ENCODE measurements at places on chromosomes 7 and 10.

GRCh38 chr7:157188091-157188665 is 49.5 kb downstream of the UBE3C start:
- no peak for DNase-seq

DNA sequence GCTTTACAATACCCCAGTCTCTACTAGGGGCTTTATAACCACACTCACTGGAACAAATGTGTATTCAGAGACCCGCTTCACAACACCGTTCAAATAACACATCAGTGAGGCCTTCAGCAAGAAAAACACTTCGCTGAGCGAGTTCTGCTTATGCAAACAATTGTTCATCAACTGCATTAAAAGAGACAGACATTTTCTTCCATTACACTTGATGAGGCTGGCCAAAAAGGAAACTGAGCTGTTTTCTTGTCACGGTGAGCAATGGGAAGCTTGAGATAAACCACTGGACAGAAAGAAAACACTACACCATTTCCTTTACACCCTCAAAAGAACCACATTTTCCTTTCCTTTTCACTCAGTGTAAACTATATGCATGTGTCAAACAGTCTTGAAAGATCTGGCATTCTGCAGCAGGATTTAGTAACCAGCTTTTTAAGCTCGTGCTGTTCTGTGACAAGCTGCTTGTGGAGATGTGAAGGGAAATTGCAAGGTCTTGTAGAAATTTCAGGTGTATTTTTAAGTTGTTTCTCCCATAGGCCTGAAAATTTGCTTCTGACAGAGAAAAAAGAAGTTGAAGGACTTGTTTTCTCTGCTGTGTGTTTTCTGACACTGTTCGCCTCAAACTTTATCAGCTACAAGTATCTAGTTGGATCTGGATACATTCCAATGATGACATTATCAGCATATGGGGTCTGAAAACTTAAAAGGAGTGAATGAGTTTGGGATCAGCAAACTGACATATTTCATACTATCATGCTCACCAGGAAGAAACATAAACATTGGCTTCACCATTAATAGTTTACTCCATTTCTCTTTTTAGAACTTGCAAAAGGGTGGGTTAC is 693.1 kb downstream of the PARD3 start:
- no peak for DNase-seq

DNA sequence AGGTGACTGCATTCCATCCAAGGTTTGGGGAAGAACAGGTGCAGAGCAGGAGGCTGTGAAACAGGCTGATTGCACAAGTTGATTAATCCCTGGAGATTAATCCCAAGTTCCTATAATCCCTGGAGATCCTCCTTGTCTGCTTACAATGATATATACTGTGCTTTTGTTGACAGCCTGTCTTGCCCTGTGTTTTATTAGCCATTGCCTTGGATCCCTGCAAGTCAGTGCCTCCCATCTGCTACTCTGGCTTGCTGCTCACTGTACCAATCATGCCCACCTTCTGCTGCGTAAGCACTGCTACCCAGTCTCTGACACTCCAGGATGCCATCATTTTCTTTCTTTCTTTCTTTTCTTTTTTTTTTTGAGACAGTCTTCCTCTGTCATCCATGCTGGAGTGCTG is 65.4 kb downstream of the ANKRD61 start:
- DNase-seq, result no peak

GRCh38 chr7:47026780-47027361 is 555.0 kb downstream of the TNS3 start:
- no peak for DNase-seq

- no peak for DNase-seq
Observed at GRCh38 chr10:88097536-88097935, 234.1 kb downstream of the PTEN start.

- DNase-seq, result no peak
Observed at GRCh38 chr7:31204071-31204470, 136.5 kb downstream of the NEUROD6 start.

DNA sequence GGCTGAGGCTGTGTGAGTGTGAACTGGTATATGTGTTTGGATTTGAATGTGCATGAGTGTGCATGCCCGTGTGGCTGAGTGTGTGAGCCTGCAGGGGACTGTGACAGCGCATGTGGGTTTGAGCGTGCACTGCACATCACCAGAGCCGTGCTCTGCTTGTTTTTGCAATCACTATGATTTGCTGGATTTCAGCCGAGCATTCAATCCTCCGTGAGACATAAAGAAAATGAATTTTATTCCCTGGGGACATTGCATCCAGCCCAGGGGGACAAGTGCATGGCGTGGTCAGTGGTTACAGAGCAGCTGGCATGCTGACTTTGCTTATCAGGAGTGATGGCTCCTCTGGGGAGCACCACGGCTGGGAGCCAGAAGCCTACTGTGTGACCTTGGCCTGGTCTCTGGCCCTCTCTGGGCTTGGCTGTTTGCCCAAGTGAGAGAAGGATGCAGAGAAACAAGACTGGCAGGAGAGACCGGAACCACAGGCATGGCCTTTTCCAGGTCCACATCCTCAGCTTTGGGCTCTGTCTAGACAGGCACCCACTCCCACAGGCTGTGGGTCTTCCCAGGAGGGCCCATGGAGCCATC is 160.2 kb upstream of the UNC5B start:
- DNase-seq, result no peak

DNA sequence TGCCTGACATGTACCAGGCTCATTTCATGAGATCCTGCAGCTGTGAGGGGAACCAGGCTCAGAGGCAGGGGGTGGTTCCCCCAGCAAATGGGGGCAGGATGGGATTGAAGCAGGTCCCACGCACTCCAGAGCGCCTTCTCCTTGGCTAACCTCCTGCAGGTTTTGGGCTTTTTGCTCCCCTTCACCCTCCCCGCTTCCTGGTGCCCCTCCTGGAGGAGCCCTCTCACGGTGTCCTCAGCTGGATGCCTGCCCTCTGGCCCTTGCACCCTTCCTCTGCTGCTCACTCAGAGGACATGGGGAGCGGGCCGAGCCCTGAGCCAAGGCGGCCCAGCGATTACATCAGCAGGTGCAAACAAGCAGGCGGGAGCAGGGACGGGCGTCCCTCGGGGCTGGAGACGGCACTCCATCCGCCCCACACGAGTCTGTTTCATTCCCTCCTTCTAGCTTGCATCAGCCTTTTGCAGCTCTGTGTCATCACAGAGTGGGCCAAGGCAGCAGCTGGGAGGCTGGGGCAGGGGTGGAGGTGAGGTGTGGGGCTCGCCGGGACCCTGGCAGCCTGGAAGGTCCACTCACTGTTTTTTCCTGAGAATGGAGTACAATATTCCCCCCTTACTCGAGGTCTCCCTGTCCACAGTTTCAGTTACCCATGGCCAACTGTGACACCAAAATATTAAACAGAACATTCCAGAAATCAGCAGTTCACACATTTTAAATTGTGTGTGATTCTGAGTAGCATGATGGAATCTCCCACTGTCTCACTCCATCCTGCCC is 52.7 kb upstream of the SLC29A3 start:
- DNase-seq, result no peak

GRCh38 chr7:139595806-139596205 is 72.3 kb downstream of the CLEC2L start:
- DNase-seq, result no peak

GRCh38 chr10:86017841-86018734 is 348.5 kb downstream of the GRID1 start:
- DNase-seq, result no peak

GRCh38 chr10:2978574-2979273 is 88.6 kb upstream of the PFKP start:
- DNase-seq, result no peak

DNA sequence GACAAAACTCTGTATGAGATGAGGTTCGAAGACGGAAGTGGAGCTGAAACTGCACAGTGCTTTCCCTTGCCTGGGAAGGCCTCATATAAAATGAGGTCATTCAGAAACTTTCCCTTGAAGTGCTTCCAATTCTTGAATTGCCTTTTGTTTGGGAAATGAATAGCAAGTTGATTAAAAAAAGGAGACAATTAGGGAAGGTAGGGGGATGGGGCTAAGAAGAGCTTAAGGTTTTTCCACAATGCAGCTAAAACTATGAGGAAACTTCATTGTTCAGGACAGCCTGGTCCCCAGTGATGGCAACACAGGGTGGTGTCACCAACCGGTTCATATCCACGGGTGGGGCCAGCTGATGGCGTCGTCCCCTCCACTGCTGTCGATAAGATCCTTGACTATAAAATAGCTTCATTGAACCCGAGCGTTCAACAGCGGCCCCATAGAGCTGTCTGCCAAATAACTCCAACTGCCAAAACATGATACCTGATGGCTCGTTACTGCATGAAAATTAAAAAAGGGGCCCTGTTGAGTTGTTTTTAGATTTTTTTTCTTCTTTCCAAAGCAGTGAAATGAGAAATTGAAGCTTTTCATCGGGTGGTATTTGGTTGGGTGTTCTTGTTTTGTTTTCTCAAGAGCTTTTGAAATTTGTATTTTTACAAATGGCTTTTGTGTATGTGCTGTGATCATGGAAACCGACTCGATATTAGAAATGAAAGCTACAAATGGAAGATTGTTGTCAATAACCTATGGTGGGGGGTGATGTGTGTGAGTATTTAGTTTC is 2.8 kb upstream of the CELF2 start:
- DNase-seq, result no peak
